ENCODE measurements at places on chromosomes 4 and X.

DNA sequence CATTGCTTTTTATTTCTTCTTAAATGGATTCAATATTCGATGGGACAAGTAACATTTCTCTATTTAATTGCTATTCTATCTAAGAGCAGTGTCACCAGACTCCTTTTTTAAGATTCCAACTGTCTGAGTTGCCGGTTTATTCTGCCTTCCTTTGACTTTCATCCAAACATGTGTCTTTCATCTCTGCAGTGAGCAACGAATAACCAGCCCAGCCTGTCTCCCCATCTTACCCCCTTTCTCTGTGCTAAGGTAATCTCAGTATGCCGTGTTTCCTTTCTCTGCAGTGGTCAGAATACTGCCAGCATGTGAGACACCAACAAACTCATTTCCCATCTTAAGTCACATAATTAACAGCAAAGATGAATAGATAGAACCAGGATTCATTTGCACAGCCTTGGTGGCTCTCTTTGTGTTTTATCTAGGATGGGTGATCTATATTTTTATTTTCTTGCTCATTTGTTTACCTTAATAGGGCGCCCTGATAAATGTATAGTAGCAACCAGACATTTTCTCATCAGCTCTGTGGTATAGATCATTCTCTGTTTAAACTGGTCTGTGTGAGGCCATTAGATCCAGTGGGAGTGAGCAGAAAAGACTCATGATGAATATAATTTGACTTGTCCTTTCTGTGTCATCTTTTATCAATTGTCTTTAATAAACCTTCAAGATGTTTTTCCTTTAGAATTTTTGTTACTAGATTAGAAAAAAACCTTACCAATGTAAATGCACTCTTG lies 394.8 kb upstream of the IGFBP7 start:
- no peak for DNase-seq

- peak; percentile 68 for DNase-seq
Observed at GRCh38 chr4:1746265-1746691, 25.0 kb downstream of the TACC3 start.

GRCh38 chr4:186651624-186652023 lies 72.0 kb downstream of the FAT1 start:
- peak; percentile 35 for DNase-seq

- DNase-seq = peak; percentile 9
Observed at GRCh38 chrX:100625985-100626491, 10.6 kb downstream of the TSPAN6 start.

DNA sequence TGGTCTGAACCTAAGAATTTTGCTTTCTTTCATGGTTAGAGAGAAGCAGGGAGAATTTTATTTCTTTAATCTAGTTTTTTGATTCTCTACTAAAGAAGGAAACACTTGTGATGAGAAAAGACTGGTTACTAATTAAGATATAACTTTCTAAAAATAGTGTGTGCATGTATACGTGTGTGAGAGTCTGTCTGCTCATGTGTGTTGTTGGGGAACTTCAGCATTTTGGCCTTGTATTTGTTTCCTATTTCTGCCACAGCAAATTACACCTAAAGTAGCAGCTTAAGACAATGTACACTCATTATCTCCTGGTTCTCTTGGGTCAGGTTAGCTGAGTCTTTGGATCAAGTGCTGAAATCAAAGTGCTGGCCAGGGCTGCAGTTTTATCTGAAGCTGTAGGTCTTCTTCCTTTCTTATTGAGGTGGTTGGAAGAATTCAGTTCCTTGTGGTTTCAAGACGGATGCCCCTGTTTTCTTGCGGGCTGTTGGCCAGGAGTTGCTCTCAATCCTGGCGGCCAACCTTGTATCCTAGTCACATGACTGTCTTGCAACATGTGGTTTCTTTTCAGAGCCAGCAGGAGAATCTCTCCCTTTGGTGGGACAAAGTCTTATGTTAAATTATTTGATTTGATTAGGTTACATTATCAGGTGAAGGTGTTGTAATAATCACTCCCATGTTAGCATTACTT lies 188.4 kb upstream of the CLNK start:
- DNase-seq = no peak

DNA sequence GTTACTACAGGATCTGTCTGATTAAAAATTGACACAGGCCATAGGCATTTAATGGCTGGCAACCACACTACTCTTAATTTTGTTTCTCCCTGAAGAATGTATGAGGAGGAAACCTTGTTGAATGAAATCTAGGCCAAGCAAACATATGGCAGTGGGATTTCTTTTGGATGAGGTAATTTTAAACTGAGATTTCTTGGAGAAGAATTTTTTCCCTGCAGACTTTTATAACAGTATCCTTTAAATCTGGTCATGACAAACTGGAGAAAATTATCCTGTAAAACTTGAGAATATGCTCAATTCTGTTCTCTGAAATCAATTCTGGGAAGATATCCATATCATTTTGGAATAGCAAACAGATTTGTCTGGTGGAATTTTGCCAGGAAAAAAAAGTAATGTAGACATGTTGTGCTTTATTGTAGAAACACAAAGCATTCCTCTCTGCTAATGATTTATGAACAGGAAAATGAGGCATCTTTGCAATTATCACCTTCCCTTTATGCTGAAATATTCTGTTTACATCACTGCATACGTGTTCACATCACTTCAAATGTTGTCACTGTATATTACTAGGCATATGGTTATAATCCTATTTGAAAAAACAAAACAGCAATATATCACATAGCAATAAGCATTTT lies 108.3 kb upstream of the ARSJ start:
- peak; percentile 93 for DNase-seq

- DNase-seq = no peak
Observed at GRCh38 chrX:107465932-107466620, 16.6 kb downstream of the FRMPD3 start.

GRCh38 chrX:38305971-38306370 lies 21.3 kb downstream of the RPGR start:
- DNase-seq = no peak

- DNase-seq = no peak
Observed at GRCh38 chr4:105632599-105632998, 75.9 kb downstream of the INTS12 start.

- DNase-seq = no peak
Observed at GRCh38 chr4:56475917-56476316, 8.5 kb downstream of the SRP72 start.

GRCh38 chrX:131841496-131842437 lies 181.3 kb upstream of the STK26 start:
- peak; percentile 48 for DNase-seq

DNA sequence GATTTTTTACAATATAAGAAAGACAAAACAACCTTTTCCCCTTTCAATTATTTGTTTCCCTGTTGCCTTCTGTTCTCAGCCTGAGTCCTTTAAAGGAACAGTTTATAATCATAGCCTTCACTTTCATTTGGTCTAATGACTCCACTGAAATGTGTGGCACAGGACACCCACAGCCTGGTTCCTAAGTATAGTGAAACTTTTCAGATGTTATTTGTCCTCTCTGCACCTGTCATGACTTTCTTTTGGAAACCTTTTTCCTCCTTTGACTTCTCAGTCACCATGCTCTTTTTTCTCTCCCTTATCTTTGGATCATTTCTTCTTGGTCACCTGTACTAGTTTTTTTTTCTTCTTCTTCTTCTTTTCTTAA lies 237.8 kb upstream of the ANXA3 start:
- no peak for DNase-seq

DNA sequence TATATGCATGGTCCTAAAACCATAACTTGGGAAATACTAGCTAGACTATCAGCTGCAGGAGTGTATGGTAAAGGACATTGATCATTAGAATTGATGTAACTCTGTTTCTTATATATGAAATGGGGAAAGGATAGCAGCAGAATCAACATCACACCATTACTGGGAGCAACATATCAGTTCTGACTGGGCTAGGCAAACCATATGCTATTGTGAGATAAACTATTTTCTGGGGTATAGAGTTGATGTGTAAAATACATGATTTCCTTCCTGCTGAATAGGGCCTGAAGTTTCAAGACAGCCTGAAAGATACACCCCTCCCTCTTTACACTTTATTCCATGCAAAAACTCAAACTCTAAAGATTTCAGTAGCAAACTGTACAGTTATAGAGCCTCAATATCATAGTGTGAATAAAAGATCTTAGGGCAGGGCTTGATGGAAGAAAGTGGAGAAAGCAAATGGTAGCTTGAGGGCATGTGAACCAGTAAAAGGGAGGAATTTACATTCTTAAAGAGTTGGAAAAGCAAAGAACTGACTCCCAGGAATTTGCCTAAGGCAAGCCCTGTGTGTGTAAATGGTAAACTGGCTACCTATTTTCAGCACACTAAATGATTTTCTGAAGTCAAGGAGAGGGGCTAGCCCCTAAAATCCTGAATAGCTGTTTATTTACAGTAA lies 404.1 kb downstream of the MAPK10 start:
- no peak for DNase-seq

GRCh38 chr4:112201915-112202505 lies 29.6 kb upstream of the AP1AR start:
- no peak for DNase-seq

GRCh38 chrX:81255876-81256275 lies 54.0 kb downstream of the SH3BGRL start:
- DNase-seq = no peak

DNA sequence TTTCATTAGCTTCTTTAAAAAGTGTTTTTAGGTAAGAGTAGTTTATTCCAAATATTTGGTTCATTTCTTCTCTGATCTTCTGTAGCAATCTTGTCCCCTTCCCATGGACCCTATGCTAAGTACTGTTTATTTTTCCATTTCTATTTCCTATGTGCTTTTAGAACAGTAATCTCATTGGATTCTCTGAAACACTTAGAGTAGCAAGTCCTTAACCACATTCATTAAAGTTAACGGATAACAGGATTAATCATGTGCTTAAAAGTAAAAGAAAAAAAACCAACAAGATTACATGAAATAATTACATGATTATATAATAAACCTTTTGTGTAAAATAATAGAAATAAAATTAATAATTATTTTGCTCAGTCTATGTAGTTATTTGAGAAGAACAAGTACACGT lies 929.7 kb downstream of the C4orf33 start:
- DNase-seq = no peak

DNA sequence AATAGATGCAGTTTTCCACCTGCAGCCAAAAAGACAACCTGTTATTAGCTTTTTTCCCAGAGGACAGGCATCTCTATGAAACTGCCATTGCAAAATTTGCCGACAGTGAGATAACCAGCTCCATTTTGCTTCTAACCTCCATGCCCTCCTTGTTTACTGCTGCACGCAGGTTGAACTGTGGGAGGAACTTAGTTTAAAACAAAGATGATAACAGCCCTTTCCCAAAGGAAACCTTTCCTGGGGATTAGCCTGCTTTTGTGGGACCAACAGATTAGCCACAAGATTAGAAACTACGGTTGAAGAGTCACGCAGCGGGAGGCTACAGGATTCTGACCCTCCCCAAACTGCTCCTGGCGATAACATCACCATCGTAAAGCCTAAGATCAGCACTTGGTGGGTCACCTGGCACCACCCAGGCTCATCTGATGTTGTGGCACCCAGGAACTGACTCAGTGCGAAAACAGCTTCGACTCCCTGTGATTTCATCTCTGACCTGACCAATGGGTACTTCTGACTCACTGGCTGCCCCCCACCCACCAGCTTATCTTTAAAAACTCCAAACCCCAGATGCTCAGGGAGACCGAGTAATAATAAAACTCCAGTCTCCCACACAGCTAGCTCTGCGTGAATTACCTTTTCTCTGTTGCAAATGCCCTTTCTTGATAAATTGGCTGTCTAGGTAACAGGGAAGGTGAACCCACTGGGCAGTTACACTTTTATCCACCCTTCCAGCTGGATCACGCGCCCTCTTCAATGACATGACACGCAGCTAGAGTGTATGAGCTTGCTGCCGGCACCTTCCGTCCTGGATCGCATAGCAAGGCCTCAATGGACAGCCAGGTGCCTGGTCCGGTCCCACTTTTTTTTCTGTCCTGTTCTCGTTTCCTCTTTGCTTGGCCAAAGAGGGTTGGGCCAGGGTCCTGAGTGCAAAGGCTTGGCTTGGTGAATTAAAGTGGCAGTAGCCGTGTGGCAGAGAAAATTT lies 27.2 kb downstream of the NOP14 start:
- DNase-seq = no peak

DNA sequence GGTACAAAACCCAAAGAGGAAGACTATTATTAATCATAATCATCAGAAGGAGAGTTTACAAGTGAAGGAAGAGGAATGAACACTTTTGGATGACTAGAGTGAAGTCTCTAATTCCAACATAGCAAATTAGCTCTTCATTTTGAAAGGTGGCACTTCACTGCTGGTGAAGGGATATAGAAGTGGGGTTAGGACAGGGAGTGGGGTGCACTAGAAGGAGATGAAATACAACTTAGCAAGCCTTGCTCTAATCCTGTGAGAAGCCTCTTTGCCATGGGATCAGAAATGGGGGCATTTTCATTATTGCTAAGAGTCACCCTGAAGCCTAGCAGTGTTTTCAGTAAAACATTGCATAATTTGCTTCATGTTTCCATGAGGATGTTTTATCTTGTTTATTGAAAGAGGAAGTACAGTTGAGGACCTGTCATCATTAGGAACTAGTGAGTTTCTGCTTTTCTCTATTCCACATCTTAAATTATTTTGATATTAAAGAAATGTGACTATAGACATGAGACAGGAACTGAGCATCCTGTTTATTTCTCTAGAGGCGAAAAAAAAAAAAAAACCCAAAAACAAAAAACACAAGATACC lies 9.3 kb upstream of the GRPR start:
- DNase-seq = no peak

DNA sequence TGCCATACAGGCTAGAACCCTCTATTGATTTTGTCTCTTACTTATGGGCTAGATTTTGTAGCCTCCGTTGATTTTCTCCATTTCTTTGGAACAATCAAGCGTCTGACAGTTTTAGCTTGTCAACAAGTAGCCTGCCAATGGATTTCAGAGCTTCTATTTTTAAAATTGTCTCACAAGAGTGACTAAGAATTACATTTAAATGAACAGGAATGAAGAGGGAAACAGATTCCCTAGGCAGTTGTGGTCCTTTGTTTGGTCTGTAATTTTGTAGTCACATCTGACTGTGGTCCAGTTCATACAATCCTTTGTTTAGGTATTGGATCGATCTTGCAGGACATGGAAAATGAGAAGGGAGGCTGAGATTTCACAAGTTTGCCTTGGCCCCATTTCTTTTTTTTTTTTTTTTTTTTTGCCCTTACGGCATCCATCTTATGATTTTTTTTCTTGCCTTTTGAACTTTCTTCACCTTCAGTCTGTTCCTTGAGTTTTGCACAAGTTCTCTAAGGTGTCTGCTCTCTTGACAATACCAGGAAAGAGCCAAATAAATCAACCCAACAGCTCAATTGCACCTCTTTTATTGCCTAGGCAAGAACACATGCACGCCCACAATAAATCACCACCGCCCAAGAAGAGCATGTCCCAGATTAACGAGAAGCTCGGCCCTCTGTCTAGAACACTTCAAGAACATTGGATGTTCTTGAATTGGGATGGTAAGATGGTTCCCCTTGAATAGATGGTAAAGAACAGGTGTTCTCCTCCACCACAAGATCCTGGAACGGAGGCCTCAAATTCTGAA lies 86.5 kb upstream of the EGFL6 start:
- peak; percentile 50 for DNase-seq

GRCh38 chr4:76758290-76758882 lies 139.6 kb downstream of the SOWAHB start:
- DNase-seq = peak; percentile 89

DNA sequence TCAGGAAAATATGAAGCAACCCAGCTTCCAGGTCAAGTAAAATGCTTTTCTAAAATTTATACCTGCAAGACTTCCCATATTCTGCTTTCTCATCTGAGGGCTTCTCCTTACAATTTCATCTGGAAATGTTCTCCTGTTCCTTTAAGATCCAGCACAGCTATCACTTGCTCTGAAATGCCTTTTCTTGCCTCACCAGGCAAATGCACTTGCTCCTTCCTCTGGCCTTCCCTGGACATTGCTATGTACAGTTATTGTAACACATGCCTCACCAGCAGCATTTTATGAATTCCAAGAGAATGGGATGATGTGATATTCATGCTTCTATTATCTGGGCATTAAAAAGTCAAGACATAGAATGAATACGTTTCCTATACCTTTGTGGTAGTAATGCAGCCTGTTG lies 842.1 kb upstream of the INTU start:
- DNase-seq = peak; percentile 45
